ENCODE measurements at places on chromosomes 12 and 14.

DNA sequence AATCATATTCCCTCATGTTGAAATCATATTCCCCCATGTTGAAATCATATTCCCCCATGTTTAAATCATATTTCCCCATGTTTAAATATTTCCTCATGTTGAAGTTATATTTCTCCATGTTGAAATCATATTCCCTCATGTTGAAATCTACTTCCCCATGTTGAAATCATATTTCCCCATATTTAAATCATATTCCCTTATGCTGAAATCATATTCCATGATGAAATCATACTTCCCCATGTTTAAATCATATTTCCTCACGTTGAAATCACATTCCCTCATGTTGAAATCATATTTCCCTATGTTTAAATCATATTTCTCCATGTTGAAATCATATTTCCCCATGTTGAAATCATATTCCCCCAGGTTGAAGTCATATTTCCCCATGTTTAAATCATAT is 34.6 kb upstream of the ADGRD1 start:
- no peak for DNase-seq

DNA sequence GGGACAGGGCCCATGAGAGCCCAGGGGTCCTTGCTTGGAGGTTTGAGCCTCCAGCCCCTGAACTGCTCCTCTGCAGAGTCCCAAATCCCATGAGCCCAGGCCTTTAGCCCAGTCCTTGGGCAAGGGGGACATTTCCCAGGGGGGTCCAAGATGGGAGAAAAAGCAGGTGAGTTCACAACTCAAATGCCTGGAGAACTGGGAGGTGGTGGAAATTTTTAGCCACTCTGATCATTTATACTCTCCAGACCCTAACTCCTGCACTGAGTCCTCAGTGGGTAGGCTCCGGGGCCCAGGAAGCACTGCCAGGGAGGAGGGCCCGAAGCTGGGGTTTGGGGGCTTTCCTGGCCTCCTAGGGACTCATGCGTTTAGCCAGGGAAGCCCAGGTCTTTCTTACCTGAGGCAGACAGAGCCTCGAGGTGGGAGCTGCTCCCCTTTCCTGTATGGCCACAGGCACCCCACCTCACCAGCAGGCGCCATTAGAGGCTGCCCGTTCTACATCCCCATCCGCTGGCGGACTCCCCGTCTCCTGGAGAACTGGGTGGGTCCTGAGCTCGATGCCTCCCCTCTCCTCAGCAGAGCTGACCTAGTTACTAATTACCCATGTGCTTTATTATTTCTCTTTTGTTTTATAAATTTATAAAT is 998 bp downstream of the HNF1A start:
- no peak for DNase-seq

GRCh38 chr14:23409475-23409874 is 1.4 kb upstream of the MYH6 start:
- no peak for DNase-seq

GRCh38 chr14:99531251-99532096 is 50.3 kb downstream of the CCNK start:
- DNase-seq = peak; percentile 94

- DNase-seq = no peak
Observed at GRCh38 chr12:83074358-83074894, 387.7 kb downstream of the TMTC2 start.

DNA sequence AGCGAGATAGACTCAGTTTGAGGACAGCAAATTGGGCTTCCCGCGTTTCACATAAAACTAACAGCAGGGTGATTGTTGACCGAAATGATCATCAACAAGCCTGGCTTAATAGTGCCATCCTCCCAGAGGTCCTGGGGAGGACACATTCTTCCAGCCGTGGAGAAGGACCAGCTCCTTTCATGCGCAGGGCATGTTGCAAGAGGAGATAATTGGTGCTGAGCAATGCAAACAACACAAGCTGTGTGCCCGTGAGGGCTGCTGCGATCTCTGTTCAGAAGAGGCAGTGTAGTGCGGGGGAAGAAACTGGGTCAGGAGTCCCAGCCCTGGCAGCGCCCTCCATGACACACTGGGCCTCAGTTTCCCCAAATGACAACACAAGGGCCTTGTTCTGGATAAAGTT is 54.3 kb downstream of the CCDC85C start:
- peak; percentile 80 for DNase-seq

GRCh38 chr14:33842299-33842698 is 108.6 kb downstream of the EGLN3 start:
- peak; percentile 1 for DNase-seq

- no peak for DNase-seq
Observed at GRCh38 chr12:89568484-89568883, 42.6 kb upstream of the POC1B start.

- no peak for DNase-seq
Observed at GRCh38 chr12:30201301-30202160, 417.8 kb upstream of the TMTC1 start.

GRCh38 chr12:5081016-5081415 is 37.3 kb downstream of the KCNA5 start:
- no peak for DNase-seq

All from COR-L47 (cell line).